ENCODE measurements at places on chromosomes 7 and 10.

DNA sequence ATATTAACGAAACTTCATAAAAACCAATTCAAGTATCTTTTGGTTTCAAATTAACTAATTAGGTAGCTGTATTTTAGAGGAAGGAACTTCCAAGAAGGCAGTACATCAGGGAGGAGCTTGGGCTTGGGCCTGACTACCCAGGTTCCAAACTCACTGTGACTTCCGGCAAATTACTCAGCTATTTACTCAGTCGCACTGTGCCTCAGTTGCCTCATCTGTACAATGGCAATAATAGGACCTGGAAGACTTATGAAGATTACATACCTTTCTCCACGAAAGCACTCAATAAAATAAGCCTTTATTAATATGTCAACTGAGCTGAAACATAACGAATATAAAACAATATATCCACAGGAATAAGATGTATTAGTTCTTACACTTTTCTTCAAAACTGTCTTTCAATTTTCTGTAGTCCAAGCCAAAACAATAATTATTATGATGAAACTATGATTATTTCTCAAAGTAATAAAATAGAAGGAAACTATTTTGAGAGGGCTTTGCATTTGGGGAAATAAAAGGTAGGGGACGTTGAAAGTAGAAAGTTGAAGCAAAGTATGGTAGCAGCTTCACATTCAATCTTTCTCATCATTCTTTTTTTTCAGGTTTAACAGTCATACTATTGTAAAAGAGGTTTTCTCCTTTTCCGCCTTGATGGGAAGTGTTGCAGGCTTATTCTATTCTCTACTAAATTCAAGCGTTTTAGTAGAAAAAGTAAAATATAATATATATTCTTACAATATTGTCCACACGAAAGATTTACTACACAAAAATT lies 10.5 kb upstream of the EBLN1 start:
- no peak for DNase-seq
- H3K27me3 ChIP-seq: no peaks in the 10 kb centered on the region
- H3K4me3 ChIP-seq: peak overlapping the region; percentile 79
- peak overlapping the region; percentile 83 for H3K27ac ChIP-seq

DNA sequence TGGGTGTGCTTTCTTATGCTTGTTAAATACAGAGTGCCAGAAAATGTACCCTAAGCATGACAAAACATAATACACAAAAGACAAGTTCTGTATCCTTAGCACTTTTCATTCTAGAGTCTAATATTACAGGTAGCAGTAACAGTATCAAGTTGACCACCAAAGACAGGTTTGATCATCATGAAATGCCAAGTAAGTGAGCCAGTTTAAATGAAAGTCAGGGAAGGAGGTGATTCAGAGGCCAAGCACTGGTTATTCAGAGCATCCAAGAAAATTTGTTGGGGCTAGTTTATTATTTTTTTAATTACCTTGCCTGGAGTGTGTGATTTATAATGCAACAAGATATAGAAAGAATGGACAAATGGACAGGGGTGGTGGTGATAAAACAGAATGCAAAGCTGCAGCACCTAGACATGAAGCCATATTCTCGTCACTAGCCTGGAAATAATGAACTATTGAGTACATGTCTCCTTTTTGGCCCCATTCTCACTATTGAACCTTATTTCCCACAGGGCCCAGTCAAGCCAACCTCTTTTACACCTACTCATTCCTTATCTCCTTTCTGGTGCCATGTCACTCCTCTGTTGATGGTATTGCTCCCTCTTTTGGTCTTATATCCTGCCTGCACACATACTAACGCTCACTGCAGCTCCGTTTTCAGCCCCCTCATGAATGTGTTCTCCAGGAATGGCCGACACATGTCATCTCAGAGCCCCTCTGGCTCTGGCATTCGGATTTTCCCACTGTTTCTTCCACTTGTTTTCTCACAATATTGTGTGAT lies 78.6 kb upstream of the GLCCI1 start:
- H3K36me3 ChIP-seq: no peaks in the 10 kb centered on the region
- H3K27ac ChIP-seq: no peak overlapping the region
- no peak overlapping the region for H3K4me3 ChIP-seq
- no peaks in the 10 kb centered on the region for H3K27me3 ChIP-seq
- no peak for DNase-seq

- peaks cover 4% of the 10 kb centered on the region for H3K4me1 ChIP-seq
- H3K27ac ChIP-seq: no peak overlapping the region
- no peaks in the 10 kb centered on the region for H3K27me3 ChIP-seq
- H3K36me3 ChIP-seq: no peaks in the 10 kb centered on the region
Observed at GRCh38 chr10:116765648-116766081, 23.3 kb upstream of the HSPA12A start.

DNA sequence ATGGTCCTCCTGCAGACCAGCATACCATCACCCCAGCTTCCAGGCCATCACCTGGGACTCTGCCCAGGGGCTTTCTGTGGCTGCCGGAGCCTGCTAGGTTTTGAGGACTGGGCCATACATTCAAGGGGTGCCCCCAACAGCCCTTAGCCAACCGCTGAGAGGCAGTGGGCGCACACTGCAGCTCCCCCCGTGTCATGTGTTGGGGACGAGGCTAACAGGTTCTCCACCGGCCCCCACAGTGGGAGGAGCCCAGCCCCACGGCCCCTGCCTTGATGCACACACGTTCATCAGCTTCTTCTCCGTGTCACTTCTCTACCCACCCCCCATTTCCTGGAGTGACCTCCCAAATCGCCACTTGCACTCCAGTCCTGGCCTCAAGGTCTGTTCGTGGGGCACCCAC lies 543.2 kb upstream of the FOXK1 start:
- no peaks in the 10 kb centered on the region for H3K27me3 ChIP-seq
- no peaks in the 10 kb centered on the region for H3K4me1 ChIP-seq
- DNase-seq: peak; percentile 30
- H3K27ac ChIP-seq: no peak overlapping the region

DNA sequence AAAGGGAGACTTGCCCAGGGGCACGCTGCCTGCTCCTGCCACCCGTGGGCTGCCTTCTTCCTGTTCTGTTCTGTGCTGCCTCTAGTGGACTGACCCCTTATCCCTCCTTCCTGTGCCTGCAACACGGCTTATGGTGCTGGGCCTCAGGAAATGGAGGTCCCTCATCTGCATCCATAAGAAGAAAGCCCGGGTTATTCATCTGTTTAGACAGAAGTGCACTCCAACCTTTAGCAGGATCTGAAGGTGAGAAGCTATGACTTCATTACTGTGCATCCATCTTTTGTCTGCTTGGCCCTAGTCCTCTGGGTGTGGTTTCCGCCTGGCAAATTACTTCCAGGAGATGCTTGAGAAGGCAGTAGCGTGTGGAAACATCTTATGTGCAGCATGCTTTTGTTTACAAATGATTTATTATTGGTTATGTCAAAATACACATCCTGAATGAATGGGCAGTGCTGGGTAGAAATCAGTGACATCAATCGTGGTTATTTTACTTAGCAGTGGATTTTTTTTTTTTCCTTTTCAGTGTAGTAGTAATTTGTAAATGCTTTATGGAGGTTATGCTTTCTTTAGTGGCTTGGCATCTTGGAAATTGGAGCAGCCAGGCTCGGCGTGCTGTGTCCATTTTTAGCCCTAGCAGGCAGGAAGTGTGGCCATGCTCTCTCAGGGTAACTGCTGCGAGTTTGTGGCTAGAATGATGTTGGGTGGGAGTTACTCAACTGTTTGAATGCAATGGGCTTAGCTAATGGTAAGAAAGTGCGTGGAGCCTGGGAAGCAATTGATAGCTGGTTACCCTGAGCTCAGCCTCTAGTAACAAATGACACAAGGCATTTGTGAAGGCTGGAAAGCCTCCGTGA lies 12.7 kb downstream of the PTPRE start:
- no peaks in the 10 kb centered on the region for H3K36me3 ChIP-seq
- no peaks in the 10 kb centered on the region for H3K4me1 ChIP-seq
- H3K27ac ChIP-seq: no peak overlapping the region
- H3K4me3 ChIP-seq: no peak overlapping the region

DNA sequence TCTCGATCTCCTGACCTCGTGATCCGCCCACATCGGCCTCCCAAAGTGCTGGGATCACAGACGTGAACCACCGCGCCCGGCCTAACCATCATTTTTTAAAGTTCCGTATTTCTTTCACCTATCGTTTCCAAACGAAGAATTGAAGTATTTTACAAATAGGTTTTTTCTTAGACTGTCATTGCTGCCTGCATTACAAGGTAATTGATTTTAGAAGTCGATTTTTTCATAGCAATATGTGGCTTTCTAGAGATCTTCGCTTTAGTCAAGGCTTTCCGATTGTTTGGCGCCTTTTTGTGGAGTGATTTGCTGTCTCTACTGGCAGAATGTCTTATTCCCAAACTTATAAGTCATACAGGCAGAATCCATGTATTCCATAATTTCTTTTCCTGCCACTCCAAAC lies 109.2 kb downstream of the TRIL start:
- no peaks in the 10 kb centered on the region for H3K4me1 ChIP-seq
- no peak overlapping the region for H3K27ac ChIP-seq
- no peaks in the 10 kb centered on the region for H3K36me3 ChIP-seq
- no peak for DNase-seq
- H3K27me3 ChIP-seq: no peaks in the 10 kb centered on the region

GRCh38 chr7:140525743-140526142 lies 46.4 kb upstream of the MKRN1 start:
- no peaks in the 10 kb centered on the region for H3K27me3 ChIP-seq
- no peaks in the 10 kb centered on the region for H3K36me3 ChIP-seq
- no peak overlapping the region for H3K4me3 ChIP-seq

DNA sequence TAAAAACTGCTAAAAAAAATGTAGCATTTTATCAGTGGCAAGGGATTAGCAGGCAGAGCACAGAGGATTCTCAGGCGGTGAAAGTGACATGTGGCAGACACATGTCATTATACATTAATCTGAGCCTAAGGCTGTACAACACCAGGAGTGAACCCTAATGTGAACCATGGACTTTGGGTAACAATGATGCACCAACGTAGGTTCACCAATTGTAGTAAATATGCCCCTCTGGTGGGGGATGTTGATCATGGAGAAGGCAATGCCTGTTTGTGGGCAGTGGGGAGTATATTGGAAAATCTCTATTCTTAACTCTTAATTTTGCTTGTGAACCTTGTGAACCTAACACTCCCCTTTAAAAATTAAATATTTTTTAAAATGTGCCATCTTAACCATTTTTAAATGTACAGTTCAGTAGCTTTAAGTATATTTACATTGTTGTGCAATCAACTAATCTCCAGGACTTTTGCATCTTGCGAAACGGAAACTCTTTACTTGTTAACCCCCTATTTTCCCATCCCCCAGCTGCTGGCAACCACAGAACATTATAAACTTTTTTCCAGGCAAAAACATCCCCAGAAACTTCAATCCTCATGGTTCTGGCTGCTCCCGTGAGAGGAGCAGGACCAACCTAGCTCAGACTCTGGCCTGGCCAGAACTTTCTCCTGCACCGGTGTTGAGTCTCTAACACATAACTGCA lies 29.9 kb downstream of the LRRC20 start:
- no peaks in the 10 kb centered on the region for H3K27me3 ChIP-seq
- H3K27ac ChIP-seq: no peak overlapping the region
- H3K4me3 ChIP-seq: no peak overlapping the region

All from Peyer's patch (tissue), 4 donors.